ENCODE measurements at places on chromosomes 2 and 18.

DNA sequence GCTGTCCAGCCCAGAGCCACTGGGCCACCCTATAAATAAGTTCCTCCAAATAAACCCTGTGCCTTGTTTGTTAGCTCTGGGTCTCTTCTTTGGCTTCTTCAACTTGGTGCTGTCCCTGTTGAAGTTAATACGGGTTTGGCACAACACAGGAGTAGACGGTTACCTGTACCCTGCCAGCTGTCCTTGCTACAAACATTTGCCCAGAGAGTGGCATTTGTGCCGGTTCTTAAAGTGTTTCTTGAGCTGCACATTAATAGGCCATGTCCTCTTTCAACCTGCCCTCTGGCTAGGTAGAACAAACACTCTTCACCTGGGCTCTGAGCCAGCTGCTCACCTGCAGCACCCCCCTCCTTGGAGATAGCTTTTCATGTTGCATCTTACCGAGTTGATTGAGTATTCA is 139.2 kb downstream of the NEDD4L start:
- no peak for DNase-seq

DNA sequence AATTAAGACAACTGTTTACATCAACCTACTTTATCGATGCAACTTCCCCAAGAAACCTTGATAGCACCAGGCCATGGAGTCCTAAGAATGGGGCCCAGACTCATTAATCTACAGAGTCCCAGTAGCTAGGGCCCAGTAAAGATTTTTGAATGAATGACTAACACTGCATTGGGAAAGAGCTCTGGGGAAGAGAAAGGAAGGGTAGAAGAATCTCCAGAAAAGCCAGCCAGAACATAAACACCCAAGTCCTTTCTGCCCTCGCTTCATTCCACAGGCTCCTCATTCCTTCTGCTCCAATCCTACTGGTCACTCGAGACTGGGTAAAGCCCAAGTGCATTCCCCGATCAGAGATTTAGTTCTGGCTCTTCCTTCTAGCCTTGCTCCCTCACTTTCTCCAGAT is 44.3 kb downstream of the CYRIA start:
- no peak for DNase-seq

DNA sequence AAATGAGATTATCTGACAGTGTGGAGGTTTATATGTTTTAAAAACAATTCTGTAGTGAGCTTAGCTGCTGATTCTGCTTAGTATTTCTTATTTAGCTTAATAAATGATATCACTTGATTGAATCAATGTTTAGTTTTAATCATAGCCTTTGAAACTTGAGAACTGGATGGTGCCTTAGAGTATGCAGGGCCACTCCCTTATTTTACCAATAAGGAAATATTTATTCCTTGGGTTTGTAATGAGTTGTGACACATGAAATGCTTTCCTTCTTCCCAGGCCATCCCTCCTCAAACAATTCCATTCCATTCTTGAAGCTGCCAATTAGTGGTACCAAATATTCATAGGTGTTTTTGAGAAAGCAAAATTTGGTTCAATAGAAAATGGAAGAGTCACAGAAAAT is 183.8 kb upstream of the DCC start:
- DNase-seq, result no peak

GRCh38 chr2:238408615-238409340 is 17.9 kb upstream of the ASB1 start:
- no peak for DNase-seq

GRCh38 chr2:69810550-69810949 is 18.9 kb upstream of the GMCL1 start:
- DNase-seq, result no peak

GRCh38 chr2:24898122-24899109 is 21.6 kb downstream of the ADCY3 start:
- DNase-seq, result no peak

DNA sequence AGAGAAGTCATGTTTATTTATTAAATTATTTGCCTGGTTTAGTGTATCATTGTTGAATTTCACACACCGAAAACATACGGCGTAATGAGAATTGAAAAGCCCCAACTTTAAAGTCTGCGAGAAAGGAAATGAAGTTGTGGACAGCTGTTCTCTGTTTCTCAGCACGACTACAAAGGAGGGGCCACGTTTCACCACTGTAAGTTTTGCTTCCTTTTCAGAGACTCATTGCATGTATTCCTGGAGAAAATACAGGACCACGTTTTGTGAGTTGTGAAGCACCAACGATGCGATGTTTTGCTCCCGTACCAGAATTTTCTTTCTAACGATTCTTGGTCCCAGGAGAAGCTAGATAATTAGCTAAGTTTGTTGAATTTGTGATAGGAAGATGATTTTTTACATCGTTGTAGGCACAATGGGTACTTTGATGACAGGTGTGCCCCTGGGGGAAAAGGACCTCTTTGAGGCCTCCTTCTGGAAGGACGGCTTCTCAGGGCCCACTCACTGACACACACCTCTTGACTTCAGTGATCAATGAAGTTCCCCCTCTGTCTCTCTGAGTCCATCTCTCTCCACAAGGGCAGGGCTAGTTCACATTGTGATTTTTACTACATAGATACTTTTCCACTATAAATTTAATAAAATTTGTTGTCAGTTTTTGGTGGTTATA is 23.7 kb upstream of the ACKR3 start:
- no peak for DNase-seq

DNA sequence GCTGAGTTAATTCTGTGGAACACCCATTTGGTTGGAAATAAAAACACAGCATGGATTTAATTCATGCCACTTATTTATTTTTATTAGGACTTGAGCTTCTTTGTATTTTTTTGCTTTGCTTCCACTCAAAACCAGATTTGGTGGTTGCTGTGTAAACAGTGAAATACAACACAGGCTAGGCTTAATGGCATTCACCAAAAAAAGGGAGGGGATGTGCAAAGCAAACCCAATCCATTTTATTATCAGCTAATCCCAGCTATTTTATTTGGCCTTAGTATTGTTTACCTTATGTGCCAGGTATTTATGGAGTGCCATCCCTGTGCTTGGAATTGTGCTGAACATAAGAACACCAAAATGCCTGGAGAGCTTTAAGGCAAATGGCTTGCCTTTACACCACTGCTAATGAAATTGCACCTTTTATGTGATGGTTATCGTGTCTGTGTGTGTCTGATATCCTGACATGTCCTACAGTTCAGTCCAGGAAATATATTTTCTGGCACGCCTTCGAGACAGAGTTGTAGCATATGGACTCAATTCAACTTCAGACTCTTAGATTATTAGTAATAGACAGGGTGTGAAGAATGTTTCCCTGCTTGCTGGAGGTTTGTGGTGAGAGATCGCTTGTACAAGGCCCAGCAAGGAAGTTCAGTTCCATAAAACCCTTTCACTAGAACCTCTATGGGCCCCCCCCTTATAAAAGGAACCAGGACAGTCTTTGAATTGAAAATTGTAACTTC is 99.6 kb downstream of the PRPF40A start:
- DNase-seq, result peak; percentile 76

Measured in foreskin fibroblast (primary cell).